ENCODE measurements at places on chromosomes 1 and 21. TPM values are rescaled to one million over a fixed set of nuclear protein-coding genes. Genes with fewer than 3 reads are reported as not detected.

OR2AK2 gene
- total RNA-seq, result 0.33 TPM

TP73 gene
- total RNA-seq, result 0.56 TPM

NMNAT1 gene
- total RNA-seq, result 9.7 TPM

VWA5B1 gene
- not detected for total RNA-seq

ADARB1 gene
- 34.3 TPM for total RNA-seq

S100A10 gene
- 213 TPM for total RNA-seq

EXTL1 gene
- not detected for total RNA-seq

All from mammary epithelial cell (primary cell).